ENCODE measurements at places on chromosomes 16 and 17.

DNA sequence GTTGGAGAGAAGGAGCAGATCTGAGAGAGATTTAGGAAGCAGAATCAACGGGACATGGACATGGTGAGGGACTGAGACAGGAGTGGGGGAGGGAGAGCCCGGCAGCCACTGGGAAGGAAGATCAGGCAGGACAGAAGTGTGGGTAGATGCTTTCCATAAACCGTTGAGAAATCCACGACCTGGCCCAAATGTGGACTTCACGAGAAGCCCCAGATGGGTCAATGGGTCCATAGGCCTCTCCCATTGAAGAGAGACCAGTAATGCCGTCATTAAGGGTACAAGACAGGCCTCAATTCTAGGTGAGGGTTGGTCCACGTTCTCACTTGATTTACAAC, 530 bp upstream of the CCL22 start:
- no peak for DNase-seq

DNA sequence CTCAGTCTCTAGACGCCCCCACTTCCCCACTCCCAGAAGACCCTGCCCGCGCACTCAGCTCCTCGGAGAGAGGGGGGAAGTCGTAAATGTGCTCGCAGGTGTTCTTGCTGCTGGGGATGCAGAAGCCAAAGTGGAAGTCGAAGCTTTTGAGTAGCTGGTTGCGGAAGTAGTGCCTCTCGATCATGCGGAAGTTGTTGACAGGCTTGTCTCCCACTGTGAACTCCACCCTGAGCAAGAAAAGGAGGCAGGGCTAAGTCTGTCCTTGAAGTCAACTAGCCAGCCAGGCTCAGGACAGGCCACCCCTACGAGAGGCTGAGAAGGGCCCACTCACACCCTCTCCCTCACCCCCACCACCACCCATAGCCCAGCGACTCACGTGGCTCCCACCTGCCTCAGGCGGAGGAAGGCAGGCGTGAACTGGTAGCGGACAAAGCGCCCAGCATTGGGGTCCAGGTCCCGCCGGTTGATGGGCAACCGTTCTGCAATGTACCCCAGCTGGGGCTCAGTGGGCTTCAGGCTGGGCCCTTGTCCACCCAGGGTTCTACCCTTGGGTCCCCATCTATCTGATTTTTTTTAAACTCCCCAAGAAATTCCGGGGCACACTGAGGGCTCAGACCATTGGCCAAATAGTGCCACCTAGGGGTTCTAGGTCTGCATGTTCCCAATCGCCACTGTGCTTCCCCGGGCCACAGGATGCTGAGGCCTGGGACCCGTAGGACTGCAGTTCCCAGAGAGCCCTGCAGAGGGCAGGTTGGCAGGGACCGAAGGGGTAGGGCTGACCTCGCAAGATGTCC, 4.6 kb downstream of the UNC119 start:
- DNase-seq, result no peak

DNA sequence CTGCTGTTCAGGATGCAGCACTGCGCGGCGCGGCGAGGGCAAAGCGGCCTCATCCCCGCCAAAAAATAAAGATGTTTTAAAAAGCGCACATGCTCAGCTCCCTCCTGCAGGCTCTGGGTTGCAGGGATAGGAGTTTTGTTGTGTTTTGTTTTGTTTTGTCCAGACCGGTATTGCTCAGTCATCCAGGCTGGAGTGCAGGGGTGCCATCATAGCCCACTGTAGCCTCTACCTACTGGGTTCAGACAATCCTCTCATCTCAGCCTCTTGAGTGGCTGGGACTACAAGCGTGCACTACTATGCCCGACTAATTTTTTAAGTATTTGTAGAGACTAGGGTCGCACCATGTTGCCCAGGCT, 636 bp downstream of the WWOX start:
- no peak for DNase-seq

- no peak for DNase-seq
Measured at GRCh38 chr17:81508639-81509206, 3.9 kb downstream of the ACTG1 start.

DNA sequence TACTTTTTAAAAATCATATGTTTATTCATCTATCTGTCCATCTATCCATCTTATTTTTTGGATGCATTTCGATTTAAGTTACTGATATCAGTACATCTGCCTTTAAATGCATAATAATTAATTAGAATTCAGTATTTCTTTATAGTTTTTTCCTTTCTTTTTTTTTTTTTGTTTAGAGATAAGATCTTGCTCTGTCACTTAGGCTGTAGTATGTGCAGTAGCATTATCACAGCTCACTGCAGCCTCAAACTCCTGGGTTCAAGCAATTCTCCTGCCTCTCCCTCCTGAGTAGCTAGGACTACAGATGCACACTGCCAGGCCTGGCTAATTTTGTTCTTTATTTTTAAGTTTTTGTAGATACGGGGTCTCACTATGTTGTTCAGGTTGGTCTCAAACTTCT, 133.4 kb downstream of the SSH2 start:
- DNase-seq, result no peak

DNA sequence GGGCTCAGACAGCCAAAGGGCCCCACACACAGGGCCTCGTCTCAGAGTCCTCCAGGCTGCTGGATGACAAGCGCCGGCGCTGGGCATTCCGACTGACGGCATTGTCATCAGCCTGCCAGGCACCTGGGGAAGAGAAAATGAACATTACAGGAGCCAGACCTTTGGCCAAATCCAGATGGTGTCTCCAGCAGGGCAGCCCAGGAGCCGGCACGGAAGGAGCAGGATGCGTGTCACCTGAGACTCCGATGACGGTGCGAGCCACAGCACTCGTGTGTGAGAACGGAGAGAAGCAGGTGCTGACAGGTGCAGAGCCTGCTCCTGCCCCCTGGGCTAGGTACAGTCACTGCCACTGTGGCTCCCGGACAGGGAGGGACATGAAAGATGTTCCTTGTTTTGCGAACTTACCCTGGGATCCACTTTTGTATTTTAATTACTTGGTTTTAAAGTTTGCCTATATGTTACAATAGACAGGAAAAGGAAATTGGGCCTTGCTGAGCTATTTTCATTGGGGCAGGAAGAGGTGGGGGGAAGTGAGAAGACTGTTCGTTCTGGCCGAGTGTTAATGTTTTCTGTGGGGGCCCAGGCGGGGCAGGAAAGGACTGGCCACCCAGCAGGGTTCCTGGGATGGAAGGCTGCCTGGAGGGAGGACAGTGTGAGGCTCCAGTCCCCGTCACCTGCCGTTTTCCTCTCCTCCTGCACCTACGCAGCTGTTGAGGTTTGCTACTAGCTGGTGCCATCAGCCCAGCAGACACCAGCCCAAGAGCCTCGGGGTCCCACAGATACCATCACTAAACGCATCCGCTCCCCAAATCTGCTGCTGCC, 4.4 kb upstream of the FOXJ1 start:
- no peak for DNase-seq

GRCh38 chr16:2366660-2367309, 26.3 kb upstream of the ABCA3 start:
- DNase-seq, result no peak
